Effector memory CD8-positive, alpha-beta T cell (primary cell): ENCODE measurements at places on chromosomes 1 and 21.
A peak's percentile ranks its signal among the peaks of the same experiment; 100 is the strongest.

- no peak for DNase-seq
Observed at GRCh38 chr1:21702780-21703179, 33.6 kb upstream of the RAP1GAP start.

GRCh38 chr1:175968486-175969172 is 225.2 kb upstream of the TNR start:
- no peak for DNase-seq

GRCh38 chr1:222769971-222770620 is 33.1 kb downstream of the FAM177B start:
- no peak for DNase-seq

GRCh38 chr1:21961799-21962198 is 15.0 kb upstream of the CELA3B start:
- DNase-seq: no peak

GRCh38 chr1:247467129-247467528 is 9.2 kb upstream of the OR2B11 start:
- no peak for DNase-seq

DNA sequence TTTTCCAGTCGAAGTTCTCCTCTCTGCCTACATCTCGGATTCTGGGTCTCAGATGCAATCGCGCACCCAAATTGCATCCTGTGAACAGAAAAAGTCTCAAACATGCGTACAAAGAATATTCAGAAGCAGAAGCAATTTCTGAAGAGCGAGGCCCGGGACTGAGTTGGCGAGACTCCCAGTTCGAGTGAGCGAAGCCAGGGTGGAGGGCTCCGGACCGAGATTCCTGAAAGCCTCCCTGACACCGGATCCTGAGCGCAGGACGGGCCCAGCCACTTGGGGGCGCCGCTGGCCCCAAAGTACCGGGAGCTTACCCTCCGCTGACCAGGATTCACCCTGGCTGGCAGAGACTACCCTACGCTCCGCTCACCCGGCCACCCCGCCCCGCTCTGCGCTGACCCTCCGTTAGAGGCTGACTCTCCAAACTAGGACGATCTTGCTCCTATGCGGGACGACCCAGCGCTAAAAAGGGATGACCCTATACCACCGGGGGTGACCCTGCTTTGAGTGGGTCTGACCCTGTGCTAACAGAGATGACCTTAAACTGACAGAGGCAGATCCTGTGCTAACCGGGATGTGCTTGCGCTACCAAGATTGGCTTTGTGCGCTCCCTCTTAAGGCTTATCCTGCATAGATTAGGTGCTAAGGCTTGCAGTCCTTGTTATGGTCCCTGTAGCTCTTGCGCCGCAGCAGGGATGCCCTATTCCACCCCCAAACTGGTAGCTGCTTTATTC is 12.1 kb downstream of the FOXD2 start:
- no peak for DNase-seq

- no peak for DNase-seq
Observed at GRCh38 chr1:235882816-235883215, 16.1 kb upstream of the LYST start.

GRCh38 chr21:35619184-35619583 is 441.1 kb downstream of the SETD4 start:
- no peak for DNase-seq

DNA sequence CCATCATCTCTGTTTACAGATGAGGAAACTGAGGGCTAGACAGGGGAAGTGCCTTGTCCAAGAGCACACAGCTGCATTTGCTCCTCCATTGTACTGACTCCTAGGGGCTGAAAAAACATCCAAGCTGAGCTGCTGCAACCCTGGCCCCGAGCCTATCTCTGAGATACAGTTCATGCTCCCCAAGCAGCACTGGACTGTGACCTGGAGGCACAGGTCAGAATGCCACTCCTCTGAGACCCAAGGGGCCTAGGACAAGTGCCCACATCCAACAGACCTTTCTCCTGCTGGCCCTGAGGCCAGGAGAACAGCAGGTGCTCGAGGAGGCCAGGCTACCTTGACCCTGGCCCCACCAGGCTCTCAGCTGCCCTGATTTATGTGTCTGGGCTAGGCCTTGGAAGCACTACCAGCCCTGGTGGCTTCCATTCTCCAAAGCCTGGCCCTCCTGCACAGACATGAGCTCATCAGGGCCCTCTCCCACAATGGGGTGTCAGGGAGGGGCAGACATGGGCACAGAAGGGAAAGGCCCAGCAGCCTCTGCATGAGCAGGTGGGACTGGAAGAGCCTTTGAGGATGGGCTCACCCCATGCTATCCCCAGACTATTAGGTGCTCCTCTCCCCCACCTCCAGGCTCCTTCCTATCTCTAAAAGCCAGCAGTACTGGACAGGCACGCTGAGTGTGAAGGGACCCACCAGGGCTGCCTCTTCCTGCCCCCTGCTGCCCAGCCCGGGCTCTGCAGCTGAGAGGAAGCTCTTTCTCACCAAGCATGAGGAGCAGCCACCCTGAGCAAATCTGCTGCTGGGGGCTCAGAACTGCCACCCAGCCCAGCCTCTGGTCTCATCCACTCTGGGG is 18.8 kb downstream of the ADGRB2 start:
- peak; percentile 50 for DNase-seq

DNA sequence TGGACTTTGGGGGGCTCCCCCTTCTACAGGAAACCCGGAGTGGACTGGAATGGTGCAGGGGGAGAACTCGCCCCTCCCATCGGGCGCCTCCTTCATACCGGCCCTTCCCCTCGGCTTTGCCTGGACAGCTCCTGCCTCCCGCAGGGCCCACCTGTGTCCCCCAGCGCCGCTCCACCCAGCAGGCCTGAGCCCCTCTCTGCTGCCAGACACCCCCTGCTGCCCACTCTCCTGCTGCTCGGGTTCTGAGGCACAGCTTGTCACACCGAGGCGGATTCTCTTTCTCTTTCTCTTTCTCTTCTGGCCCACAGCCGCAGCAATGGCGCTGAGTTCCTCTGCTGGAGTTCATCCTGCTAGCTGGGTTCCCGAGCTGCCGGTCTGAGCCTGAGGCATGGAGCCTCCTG is at the start of gene TNFRSF14:
TSS of gene TNFRSF14 (plus strand) at position 95 of the 401 bp plus-strand sequence. CDS start at position 389, 294 bp downstream.
- DNase-seq: peak; percentile 71

- peak; percentile 53 for DNase-seq
Observed at GRCh38 chr1:206714331-206715058, 29.8 kb downstream of the MAPKAPK2 start.

- DNase-seq: peak; percentile 37
Observed at GRCh38 chr1:41811051-41811795, 107.5 kb downstream of the HIVEP3 start.

DNA sequence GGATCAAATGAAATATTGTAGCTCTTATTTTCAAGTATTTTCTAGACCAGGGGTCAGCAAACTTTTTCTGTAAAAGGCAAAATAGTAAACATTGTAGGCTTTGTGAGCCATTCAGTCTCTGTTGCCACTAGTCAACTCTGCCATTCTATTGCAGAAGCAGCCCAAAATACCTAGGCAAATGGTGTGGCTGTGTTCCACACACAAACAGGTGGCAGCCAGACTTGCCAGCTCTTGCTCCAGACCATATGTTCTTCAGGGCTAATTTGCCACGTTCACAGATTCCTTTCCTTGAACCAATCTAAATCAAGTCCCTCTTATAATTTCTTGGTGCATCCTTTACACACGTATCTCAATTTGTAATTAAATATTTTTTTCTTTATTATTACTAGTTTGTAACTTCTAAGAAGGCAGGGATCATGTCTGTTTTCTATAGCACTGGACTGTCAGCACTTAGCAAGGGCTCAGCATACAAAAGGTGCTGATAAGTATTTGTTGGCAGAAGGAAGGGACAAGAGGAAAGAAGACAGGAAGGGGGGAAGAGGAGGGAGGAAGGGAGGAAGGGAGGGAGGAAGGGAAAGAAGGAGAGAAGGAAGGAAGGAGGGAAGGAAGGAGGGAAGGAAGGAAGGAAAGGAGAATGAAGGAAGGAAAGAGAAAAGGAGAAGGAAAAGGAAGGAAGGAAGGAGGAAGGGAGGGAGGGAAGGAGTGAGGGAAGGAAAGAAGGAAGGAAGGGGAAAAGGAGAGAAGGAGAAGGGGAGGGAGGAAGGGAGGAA is 106.5 kb upstream of the EDEM3 start:
- DNase-seq: no peak

- no peak for DNase-seq
Observed at GRCh38 chr1:12597792-12598191, 20.2 kb downstream of the DHRS3 start.

DNA sequence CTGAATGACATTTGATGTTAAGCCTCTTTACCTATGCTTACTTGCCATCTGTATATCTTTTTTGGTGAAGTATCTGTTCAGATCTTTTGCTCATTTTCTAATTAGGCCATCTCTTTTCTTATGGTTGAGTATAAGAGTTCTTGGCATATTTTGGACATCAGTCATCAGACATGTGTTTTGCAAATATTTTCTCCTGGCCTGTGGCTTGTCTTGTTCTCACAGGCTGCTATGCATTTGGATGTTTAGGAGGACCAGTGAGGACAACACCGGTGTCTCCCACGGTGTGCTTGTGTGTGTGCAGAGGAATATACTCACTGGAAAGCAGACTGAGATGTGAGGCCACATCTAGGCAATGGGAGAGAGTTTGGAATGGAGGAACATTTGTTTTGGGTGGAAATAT is 87.1 kb upstream of the LYST start:
- DNase-seq: no peak

DNA sequence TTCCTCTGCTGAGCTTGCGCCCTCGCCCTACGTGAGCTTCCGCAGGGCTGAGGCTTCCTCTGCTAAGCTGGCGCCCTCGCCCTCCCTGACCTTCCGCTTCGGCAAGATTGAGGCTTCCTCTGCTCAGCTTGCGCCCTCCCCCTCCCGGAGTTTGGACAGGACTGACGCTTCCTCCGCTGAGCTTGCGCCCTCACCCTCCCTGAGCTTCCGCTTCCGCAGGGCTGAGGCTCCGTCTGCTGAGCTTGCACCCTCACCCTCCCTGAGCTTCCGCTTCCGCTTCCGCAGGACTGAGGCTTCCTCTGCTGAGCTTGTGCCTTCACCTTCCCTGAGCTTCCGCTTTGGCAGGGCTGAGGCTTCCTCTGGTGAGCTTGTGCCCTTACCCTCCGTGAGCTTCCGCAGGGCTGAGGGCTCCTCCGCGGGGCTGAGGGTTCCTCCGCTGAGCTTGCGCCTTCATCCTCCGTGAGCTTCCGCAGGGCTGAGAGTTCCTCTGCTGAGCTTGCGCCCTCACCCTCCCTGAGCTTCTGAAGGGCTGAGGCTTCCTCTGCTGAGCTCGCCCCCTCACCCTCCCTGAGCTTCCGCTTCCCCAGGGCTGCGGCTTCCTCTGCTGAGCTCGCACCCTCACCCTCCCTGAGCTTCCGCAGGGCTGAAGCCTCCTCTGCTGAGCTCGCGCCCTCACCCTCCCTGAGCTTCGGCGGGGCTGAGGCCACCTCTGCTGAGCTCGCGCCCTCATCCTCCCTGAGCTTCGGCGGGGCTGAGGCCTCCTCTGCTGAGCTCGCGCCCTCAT is 753.6 kb upstream of the TPTE start:
- no peak for DNase-seq

GRCh38 chr1:178702146-178702545 is 22.9 kb upstream of the RALGPS2 start:
- no peak for DNase-seq

GRCh38 chr1:213568929-213569815 is 418.6 kb upstream of the PROX1 start:
- DNase-seq: no peak

DNA sequence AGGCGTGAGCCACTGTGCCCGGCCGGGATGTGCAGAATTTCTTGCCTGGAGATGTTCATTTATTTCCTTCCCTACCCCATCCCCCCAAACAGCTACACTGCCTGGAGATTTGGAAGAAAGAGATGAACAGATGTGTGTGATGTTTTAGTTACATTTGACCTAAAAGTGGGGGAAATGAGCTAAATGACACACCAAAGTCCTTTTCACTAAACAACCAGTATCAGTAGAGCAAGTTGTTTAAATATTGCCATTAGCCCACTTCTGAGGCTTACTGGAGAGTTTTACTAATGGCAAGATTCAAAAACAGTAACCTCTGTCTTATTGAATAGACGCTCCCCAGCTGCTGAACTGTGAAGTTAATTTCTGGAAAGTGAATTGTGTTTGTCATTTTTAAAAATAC is 100.1 kb downstream of the RUNX1 start:
- no peak for DNase-seq

DNA sequence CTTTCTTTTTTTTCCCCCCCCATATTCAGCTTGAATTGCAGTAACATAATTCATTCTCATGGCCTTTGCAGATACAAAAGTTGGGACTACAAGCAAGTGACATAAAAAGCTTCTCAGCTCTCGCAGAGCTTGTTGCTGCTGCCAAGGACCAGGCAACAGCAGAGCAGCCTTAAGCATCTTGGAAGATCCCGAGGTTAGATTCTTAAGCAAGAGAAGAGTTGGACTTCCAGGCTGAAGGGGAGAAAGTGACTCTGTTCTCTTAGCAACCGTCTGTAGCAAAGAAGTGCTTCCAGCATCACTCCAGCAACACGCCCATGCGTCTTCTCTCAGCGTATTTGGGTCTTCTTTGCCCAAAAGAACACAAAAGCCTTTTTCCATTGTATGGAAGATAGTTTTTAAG is 20.7 kb downstream of the AGT start:
- DNase-seq: no peak

- no peak for DNase-seq
Observed at GRCh38 chr21:32475162-32475812, 62.8 kb downstream of the EVA1C start.

DNA sequence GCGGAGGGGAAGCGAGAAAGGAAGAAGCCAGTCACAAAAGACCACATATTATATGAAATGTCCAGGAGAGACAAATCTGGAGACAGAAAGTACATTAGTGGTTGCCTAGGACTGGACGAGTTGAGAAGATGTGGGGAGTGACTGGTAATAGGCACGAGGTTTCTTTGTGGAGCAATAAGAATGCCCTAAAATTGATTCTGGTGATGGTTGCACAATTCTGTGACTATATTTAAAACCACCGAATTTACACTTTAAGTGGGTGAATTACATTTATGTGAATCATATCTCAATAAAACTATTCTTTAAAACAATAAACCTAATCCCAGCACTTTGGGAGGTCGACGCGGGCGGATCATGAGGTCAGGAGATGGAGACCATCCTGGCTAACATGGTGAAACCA is 63.1 kb downstream of the ZNF281 start:
- no peak for DNase-seq

DNA sequence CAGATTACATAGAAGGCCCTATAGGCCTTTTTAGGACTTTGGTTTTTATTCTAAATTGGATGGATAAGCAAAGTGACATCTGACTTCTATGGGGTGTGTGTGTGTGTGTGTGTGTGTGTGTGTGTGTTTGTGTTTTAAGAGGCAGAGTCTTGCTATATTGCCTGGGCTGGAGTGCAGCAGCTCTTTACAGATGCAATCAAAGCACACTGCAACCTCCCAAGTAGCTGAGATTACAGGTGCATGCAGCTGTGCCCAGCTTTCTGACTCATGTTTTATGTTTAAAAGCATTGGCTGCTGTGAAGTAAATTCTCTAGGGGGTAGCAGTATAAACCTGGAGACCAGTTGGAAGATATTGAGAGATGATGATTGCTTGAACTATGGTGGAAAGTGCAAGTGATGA is 12.4 kb upstream of the EVI5 start:
- DNase-seq: no peak
